ENCODE measurements at places on chromosomes 12 and 14.

DNA sequence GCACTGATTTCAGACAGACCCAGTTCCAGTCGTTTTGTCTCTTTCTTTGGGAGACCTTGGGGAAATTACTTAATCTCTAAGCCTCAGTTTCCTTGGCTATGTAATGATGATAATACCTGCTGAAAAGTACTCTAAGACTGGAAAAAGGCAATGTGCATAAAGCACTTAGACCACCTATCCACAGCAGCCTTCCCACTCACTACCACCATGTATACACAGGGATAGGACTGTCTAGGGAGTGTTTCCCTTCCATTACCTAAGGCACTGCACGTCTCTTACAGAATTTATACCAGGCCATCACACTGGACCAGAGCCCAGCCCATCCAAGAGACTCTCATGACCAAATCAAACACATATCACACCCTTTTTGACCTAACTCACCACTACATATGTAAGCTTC is 6.3 kb downstream of the RPS29 start:
- no peak for DNase-seq

DNA sequence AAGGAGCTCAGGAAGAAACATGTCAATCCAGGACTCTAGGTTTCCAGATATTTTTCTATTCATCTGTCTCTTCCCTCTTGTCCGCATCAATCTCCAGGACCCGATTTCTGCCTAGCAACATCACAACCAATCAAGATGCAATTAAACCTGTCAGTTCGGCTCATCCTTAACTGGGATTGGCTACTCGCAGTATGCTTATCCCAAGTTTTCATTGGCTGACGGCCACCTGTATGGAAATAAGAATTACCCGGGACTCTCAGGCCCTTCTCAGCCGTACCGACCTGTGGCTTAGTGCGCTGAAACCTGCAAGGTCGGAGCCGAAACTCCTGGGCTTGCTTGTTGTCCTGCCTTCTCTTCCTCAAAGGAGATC is 20.4 kb upstream of the ATP5MC2 start:
- peak; percentile 21 for DNase-seq

DNA sequence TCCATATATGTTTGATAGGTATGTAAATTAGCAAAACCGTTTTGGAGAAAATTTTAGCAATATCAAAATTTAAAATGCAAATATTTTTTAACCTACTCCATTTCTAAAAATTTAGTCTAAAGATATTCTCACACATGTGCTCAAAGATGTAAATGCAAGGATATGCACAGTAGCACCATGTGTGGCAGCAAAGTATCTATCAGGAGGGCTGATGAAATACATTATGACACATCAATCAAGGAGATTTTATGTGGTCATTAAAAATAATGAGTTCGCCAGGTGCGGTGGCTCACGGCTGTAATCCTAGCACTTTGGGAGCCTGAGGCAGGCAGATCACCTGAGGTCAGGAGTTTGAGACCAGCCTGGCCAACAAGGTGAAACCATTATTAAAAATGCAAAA is 8.0 kb upstream of the C1R start:
- no peak for DNase-seq

- no peak for DNase-seq
These were observed 42.2 kb upstream of the GCH1 start for GRCh38 chr14:54944737-54945391.

DNA sequence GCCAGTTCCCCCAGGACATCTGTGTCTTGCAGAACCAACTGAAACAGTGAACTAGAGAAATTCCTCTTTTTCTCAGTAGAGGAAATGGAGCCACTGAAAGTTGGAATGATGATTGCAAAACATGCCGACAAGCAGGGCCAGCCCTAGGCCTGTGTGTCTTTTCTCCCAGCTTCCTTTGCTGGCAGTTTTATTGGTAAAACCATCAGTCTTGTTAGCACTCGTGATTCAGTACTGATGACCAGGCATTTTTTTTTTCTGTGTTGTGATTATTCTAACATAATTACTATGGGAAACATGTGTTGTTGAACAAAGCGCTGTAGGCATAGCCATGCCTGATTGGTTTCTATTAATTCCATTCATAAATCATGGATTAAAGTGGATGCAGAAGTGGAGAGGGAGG is 620.7 kb downstream of the AACS start:
- DNase-seq: no peak

DNA sequence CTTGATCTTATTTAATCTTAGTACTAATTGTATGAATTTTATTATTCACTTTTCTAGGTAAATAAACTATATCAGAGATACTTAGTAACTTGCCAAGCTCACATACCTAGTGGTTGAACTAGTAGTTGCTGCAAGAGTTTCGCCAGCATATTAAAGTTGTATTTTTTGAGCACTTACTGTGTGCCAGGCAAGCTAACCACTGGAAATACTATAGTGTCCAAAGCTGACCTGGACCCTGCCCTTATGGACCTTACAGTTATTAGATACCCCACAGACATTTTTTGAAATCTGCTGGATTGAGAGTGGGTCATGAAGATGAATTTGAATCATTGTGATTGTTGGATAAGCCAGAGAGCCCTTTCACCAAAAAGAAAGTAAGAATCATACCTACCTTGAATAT is 125.0 kb downstream of the RAD51B start:
- DNase-seq: no peak

- DNase-seq: no peak
These were observed 8.0 kb upstream of the LGMN start for GRCh38 chr14:92756446-92756845.

DNA sequence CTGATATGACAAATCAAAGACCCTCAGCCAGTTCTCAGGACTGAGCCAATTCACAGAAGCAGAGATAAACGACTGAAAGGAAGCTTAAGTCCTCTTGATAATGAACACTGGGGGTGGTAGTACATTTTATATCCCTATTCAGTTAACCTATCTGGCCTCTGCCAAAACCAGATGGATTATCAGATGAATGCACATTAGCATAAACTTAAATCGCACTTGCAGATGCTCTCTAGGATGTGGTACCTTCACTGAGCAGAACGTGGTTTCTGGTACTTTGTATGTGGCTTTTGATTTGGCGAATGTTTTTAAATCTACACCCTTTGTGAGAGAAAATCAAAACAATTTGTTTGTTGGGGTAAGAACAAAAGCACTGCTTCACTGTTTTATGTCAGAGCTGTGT is 21.1 kb upstream of the TAS2R14 start:
- DNase-seq: no peak

GRCh38 chr14:93892923-93893558 is 34.1 kb upstream of the FAM181A start:
- DNase-seq: no peak

- DNase-seq: no peak
These were observed 465.9 kb downstream of the BCAT1 start for GRCh38 chr12:24482882-24483604.
